ENCODE measurements at places on chromosomes 2 and 18.

DNA sequence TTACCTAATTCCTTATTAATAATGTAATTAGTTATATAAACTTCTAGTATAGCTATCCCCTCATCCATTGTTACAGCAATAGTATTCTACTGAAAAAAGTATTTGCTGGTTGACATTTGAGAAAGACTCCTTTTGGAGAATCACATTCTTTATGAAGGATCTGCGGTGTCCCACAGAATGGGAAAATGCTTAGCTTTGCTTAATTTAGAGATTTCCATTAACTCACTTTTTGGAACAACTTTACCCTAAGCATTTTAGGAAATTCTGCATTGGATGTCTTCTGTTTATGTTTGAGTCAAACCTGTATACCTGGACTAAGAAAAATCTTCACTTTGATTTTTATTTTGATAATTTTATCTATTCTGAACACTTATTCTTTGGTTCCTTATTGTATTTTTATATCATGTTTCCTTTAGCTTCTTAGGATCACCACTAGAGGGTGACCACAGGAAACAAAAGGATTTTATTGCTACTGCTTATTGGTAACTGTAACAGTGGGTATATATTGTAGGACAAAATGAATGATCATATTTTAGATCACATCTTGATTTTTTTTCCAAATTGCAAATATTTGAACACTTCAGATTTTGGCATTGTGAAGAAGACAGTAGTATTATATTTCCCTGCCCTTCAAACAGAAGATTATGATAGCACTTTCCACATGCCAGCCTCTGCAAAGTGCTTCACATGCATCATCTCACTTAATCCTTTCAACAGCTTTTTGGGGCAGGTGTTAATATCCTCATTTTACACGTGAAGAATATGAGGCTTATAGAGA, 79.6 kb downstream of the MIB1 start:
- peak; percentile 22 for DNase-seq

GRCh38 chr18:72601481-72601880, 57.3 kb upstream of the CBLN2 start:
- no peak for DNase-seq

- peak; percentile 16 for DNase-seq
Observed at GRCh38 chr2:149507974-149508373, 79.6 kb downstream of the MMADHC start.

GRCh38 chr18:9971313-9971920, 57.6 kb downstream of the VAPA start:
- peak; percentile 72 for DNase-seq

DNA sequence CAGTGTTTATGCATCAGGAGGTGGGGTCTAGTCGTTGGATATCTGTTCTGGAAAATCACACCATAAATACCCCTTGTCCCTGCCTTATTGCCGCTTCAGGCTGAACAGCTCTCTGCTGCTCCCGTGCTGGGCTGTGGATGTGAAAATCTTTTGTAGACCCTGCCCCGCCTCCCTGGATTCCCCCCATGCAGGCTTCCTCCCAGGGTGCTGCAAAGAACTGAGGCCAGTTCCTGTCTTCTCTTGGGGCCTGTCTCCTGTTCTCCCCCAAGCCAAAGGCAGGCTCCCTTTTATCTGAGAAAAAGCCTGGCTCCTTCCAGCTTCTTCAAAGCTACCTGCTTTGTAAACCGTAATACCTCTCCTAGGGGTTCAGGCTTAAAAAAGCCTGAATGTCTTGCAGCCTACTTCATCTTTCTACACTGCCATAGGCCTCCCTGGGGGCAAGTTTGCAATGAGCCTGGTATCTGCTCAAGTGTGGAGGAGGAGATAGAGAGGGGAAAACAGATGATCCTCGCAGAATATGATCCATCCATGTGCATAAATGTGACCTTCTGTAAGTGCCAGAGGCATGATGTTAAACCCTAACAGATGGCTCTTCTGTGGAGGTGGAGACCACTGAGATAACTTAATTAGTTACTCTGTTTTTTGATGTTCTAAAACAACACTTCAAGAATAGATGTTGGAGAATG, 55.3 kb downstream of the VWA3B start:
- DNase-seq = no peak

GRCh38 chr18:79939096-79939495, 12.4 kb downstream of the SLC66A2 start:
- no peak for DNase-seq

DNA sequence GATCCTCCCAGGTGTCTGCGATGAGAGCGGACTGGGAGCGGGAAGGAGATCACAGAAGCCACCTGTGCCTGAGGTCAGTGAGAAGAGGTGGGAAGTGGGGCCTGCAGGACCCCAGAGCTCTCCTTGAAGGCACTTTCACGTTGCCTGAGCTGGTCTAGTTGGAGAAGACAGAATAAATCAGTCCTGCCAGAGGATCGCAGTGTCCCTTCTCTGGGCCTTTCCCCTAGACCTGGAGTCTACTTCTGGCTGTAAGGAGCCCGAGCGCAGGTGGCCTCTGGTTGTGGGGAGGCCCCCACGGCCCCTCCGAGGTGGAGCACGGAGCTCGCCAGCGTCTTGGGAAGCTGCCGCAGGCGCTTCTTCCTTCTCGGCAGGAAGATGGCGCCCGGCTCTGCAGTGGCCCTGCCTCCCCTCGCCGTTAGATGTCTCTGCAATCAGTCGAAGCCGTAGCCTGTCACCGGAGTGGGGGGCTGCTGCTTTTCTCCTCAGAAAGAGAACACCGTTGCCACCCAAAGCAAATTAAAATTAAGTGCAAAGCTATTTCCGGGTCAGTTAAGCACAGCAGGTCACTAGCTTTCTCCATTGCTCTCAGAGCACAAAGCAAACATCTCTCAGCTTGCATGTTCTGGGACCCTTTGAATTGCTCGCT, 212.0 kb upstream of the MYT1L start:
- DNase-seq = no peak

GRCh38 chr2:172082944-172083627, 2.2 kb upstream of the DLX1 start:
- DNase-seq = no peak

DNA sequence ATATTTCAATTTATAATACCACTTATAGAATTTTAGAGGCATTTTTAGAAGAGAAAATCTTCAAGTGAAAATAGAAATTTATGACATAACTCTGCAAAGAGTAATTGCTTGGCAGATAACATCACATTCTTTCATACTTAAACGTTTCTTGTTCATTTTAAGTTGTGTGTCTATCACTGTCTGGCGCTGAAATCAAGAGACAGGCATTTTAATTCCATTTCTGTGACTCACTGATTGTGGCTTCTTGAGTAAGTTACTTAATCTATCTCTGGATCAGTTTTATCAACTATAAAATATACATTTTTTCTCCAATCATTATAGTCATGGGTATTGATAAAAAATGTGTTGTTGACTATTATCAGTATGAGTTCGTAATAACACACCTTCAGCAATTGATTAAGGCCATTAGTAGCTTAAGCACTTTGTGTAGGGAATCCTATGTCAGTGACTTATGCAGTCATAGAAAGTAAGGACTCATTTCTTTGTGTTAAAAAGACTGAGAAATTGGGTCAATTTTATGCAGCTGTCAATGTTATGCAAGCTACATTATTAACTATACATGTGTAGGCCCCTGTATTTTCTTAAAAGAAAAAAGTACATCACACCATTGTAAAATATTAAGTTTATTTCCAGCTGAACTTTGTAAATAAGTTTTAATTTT, 497.3 kb downstream of the CCDC85A start:
- DNase-seq = peak; percentile 95

GRCh38 chr2:136809998-136810397, 44.7 kb downstream of the THSD7B start:
- no peak for DNase-seq

DNA sequence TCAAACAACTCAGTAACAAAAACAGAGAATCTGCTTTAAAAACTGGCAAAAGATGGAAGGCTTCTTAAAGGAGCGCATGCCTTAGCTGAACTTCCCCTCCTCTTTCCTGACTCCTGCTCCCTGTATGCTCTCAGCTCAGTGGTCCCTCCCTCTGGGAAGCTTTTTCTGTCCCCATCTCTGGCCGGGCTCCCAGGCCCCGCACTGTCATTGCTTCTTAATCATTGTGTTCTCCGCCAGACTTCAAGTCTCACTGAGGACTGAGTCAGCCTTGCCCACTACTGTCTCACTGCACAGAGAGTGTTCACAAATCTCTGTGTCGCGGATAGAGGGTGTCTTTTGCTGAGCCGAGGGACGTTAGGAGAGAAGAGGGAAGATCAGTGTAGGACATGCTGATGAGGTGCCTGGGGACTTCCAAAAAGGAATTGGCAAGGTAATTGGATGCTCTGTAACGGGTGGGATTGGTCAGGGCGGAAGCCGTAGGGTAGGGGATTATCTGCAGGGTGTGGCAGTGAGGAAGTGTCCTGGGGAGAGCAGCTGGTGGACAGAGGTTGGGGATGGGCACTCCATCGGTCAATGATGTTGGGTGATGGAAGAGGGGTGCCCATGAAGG, 16.2 kb downstream of the TOGARAM2 start:
- peak; percentile 43 for DNase-seq

GRCh38 chr18:79309614-79310358, 85.9 kb upstream of the NFATC1 start:
- no peak for DNase-seq

- peak; percentile 43 for DNase-seq
Observed at GRCh38 chr2:207727261-207727660, 15.8 kb downstream of the CCNYL1 start.

GRCh38 chr2:69211686-69212085, 175.3 kb downstream of the GFPT1 start:
- DNase-seq = no peak

- DNase-seq = no peak
Observed at GRCh38 chr2:186573531-186573930, 16.3 kb upstream of the ITGAV start.

DNA sequence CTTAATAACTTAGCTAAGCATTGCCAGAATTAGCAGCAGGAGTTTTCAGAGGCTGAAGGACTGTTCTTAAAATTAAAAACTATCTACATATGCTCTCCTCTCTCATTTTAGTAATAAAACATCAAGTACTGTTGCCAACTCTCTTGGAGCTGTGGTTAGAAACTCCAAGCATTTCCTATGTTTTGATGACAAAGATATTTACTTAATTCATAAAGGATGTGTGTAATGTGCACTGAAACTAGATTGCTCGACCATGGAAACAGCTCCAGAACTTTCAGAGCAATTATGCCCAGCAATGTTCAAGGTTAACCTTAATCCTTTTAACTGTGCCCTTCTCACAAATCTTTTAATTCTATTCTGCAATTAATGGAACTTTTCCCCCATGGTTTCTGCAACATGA, 8.4 kb downstream of the GRP start:
- peak; percentile 71 for DNase-seq

DNA sequence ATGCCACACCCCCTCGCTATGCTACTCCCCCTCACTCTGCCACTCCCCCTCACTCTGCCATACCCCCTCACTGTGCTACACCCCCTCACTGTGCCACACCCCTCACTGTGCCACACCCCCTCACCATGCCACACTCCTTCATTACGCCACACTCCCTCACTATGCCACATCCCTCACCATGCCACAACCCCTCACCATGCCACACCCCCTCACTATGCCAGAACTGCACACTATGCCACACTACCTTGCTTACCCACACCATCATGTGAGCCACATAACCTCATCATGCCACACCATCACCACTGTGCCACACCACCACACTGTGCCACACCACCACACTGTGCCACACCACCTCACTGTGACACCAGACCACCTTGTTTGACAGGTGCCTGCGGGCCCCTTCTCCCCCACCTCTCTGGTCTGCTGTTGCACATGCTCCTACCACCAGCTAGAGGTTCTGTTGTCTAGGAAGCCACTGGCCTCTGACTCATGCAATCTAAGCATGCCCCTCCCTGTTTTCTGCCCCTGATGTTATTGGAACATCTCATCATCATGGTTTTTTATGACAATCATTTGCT, 22.0 kb downstream of the MARCHF4 start:
- peak; percentile 69 for DNase-seq

GRCh38 chr2:13091455-13091854, 374.7 kb downstream of the TRIB2 start:
- peak; percentile 49 for DNase-seq

DNA sequence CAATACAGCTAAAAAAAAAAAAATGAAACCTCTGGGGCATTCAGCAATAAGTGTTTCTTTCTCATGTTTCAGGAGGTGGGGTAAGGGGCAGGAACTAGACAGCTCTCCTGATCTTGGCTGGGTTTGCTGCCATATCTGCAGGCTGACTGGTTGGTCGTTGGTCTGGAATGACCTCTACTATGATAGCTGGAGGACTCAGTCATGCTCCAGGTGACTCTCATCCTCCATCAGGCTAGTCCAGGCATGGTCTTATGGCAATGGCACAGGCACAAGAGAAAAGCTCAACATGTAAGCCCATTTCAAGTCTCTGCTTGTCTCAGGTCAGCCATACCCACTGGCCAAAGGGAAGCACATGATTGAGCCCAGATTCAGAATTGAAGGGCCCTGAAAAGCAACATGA, 9.5 kb upstream of the SLC1A4 start:
- no peak for DNase-seq

- no peak for DNase-seq
Observed at GRCh38 chr18:63071701-63072141, 247.8 kb downstream of the BCL2 start.

- peak; percentile 5 for DNase-seq
Observed at GRCh38 chr18:50981381-50981780, 13.5 kb downstream of the ELAC1 start.

DNA sequence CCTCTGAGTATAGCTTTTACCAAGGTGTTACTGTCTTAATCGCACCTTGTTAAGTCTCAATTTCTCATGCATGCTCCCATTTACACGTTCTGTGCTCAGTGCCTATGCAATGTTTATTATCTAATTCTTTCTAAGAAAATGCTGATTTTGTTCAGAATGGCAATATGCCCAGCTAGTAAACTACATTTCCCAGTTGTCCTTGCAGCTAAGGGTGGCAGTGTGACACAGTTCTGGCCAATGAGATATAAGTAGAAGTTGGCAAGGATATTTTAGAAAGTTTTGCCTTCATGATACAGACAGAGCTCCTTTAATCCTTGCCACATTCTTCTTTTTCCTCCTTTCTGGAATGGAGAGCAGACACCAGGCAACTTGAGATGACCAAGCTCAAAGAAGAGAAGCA, 45.3 kb downstream of the POLE4 start:
- DNase-seq = no peak

GRCh38 chr18:38494065-38494464, 928.5 kb upstream of the CELF4 start:
- DNase-seq = no peak
